ENCODE measurements at places on chromosomes 16 and 17.

- DNase-seq: no peak
These were observed 326 bp downstream of the SRCIN1 start for GRCh38 chr17:38605411-38605840.

DNA sequence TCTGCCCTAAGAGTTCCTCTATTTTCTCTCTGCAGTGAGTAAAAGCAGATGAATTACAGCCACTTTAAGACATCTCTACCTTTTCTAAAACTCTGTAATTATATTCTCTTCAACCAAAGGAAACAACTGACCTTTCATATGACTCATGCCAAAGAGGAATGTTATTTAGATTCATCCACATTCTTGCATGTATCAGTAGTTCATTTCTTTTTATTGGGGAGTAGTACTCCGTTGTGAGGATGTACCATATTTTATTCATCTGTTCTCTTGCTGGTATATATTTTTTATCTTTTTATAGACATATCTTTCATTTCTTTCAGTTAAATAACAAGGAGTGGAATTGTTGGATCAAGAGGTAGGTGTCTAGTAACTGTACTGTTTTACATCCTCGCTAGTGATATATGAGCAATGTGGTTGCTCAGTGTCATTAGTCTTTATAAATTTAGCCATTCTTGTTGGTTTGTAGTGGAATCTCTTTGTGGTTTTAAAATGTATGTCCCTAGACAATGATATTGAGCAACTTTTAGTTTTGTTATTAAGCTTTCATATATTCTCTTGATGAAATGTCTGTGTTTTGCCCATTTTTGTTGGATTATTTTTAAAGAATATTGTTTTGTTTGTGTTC lies 7.8 kb upstream of the MYH8 start:
- no peak for DNase-seq

- no peak for DNase-seq
These were observed 46.6 kb upstream of the TEX2 start for GRCh38 chr17:64309710-64310109.

GRCh38 chr17:77365584-77366186 lies 224.9 kb downstream of the SEC14L1 start:
- no peak for DNase-seq

GRCh38 chr17:55285340-55286301 lies 20.9 kb downstream of the HLF start:
- DNase-seq: no peak

DNA sequence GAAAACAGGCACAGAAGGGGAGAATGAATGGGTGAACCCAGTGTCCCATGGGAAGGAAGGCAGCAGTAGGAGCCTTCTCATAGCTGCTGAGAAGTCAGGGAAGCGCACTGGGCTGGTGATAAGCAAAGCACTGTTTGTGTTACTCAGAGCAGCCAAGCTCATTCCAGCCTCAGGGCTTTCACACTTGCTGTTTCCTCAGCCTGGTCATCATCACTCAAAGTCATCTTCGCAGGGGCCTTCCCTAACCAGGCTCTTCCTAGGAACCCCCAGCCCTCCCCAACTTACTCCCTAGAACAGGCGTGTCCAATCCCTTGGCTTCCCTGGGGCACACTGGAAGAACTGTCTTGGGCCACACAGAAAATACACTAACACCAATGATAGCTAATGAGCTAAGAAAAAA lies 32.1 kb upstream of the LONP2 start:
- DNase-seq: no peak

DNA sequence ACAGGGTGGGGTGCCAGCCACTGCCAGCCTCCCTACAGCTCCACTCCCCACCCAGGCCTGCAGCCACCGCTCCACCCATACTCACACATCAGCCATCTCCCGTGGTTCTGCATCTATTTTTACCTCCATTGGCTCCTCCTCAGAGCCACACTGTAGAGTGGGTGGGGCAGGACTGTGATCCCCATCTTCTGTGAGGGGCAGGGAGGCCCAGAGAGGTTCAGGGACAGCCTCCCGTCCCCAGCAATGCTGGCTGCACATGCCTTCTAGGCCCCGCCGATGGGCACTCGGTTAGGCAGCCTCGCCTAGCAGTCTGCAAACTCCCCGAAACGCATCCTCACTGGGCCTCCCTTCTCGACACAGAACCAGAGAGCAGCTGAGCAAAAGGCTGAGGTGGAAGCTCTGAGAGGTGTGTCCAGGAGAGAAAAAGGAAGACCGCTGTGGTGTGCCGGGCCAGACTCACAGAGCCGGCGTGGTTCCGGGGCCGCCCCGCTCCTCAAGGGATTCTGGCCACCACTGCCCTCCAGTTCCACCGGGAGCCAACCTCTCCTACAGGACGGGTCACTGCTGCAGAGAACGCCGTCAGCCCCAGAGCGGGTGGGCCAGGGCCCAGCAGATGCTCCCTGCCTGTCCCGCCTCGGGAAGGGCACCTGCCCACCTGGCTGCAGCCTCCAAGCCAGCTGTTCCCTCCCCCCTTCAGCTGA lies 71.9 kb downstream of the ABR start:
- DNase-seq: no peak

- peak; percentile 36 for DNase-seq
These were observed 26.0 kb downstream of the TK2 start for GRCh38 chr16:66523861-66524354.

DNA sequence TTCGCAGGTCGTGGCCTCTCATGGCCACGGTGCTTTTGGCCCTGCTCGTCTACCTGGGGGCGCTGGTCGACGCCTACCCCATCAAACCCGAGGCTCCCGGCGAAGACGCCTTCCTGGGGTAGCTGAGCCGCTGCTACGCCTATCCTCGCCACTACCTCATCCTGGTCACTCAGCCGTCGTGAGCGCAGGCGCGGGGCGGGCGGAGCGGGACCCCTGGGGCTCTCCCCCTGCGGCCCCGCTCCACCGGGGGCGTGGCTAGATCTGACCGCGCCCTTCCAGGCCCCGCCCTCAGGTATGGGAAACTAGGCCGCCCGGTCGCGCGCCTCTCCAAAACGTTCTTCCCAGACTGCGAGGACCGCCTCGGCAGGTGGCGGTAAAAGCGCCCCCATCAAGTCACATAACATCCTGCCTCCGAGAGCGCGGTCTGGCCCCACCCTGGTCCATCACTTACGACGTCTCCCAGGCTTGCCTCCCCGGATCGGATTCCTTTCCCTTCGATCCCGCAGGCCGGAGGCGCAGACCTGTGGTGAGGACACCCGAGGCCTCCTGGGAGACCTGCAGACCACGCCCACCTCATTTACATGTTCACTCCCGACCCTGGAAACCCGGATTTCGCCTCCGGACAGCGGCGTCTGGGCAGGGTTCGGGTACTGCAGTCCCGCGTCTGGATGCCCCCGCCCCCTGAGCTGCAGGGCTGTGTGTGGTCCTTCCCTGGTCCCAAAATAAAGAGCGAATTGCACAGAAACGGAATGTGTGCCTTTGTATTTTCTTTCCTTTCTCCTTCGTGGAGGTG lies 91.5 kb upstream of the TMEM97 start:
- no peak for DNase-seq

DNA sequence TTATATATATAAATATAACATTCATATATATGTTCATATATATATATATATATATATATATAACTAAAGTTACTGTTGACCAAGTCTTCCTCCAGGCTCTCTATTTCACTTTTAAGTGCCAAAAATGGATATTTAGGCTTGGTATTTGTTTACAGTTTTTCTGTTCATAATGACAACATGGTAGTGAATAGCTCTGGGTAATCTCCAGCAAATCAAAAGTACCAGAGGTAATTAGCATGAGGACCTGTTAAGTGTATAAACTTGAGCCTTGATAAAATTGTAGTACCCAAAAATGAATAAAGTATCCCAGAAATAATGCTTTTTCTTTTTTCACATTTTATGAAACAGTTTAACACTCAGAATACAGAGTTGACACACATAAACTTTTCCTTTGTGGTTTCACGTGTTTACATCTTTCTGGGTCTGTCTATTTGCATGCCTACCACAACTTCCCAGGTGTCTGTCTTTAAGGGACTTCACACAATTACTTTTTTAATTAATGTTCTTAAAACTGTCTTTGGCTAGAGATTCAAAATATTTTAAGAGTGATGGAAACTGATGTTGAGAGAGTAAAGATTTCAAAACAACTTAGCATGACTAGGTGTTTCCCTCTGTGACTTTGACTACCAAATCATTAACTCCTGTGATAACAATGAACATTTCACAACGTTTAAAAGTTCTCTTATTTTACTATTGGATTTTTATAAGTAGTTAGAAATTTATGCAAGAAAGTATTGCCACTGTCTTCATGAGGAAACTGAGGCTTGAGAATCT lies 47.9 kb downstream of the RABEP1 start:
- no peak for DNase-seq

- no peak for DNase-seq
These were observed 43.4 kb downstream of the METTL16 start for GRCh38 chr17:2468270-2468669.

DNA sequence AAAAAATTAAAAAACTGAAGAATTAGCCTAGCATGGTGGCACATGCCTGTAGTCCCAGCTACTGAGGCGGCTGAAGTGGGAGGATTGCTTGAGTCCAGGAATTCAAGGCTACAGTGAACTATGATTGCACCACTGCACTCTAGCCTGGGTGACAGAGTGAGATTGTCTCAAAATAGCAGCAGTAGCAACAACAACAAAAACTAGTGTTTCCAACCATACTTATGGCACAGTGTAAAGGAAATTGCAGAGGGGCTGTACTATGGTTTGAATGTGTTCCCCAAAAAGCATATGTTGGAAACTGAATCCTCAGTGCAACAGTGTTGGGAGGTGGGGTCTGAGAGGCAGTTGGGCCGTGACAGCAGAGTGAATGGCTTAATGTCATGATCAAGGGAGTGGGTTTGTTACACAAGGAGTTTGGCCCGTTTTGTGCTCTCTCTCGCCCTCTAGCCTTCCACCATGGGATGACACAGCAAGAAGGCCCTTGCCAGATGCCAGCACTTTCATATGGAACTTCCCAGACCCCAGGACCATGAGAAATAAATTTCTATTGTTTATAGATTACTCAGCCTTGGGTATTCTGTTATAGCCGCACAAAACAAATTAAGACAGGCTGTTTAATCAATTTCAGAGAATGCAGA lies 70.0 kb downstream of the PGS1 start:
- DNase-seq: no peak

GRCh38 chr16:47949714-47950113 lies 206.1 kb downstream of the ABCC12 start:
- no peak for DNase-seq

- DNase-seq: no peak
These were observed 8.5 kb upstream of the PDP2 start for GRCh38 chr16:66871840-66872239.

DNA sequence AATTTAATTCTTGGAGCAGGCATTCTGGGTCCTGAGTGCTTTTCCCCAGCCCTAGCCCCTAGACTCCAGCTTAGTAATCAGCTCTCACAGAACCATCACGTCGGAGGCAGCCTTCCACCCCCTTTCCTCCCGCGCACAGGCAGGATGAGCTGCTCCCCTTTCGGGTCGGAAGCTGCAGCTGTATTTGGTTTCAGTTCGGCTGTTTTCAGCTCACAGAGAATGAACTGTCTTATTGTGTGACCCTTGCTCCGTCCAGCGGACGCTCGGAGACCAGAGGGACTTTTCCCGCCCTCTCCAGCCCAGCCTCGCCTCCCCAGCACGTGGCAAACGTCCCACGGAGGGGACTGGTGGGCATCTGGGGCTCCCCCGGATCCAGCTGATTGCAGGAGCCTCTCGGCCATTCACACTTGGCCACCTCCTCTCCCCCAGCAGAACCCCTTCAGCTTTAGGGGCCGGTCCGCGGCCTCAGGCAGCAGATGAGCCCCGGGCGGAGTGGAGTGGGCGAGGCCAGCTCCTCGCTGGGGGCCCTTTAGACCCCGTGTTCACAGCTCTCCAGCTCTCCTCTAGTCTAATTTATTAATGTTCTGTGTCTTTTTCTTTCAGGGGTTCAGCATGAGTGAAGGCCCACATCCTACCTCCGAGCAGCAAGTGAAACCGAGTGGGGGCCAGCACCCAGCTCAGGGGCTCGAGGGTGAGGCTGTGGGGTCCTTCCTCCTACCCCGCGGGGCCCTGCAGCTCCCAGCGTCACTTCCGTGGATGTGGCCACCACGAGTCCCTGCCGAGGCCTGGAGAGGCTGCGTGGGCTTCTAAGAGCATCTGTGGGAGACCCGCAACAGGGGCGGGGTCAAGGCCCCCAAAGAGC lies 863 bp upstream of the UTS2R start:
- DNase-seq: peak; percentile 27
